Smooth muscle cell of the pulmonary artery (primary cell): ENCODE measurements at places on chromosomes 1 and 21. TPM values are rescaled to one million over a fixed set of nuclear protein-coding genes. Genes with fewer than 3 reads are reported as not detected.

Gene AMY1B
- total RNA-seq, result not detected in 2 replicates

Gene SNX7
- total RNA-seq, result 29.2 and 37.7 TPM in 2 replicates

Gene HSD11B1
- total RNA-seq, result 3.3 and 9.6 TPM in 2 replicates

Gene CFH
- total RNA-seq, result 317 and 365 TPM in 2 replicates

Gene LCE1B
- not detected in 2 replicates for total RNA-seq

Gene PCNT
- total RNA-seq, result 25.9 and 32.3 TPM in 2 replicates

Gene LCE2A
- not detected in 2 replicates for total RNA-seq

Gene TRABD2B
- 0.10 and 0.59 TPM in 2 replicates for total RNA-seq

Gene PRAMEF25
- total RNA-seq, result not detected in 2 replicates
